ENCODE measurements at places on chromosomes 5 and 9.

GRCh38 chr9:31325778-31326177, 1058.7 kb upstream of the ACO1 start:
- DNase-seq: no peak

DNA sequence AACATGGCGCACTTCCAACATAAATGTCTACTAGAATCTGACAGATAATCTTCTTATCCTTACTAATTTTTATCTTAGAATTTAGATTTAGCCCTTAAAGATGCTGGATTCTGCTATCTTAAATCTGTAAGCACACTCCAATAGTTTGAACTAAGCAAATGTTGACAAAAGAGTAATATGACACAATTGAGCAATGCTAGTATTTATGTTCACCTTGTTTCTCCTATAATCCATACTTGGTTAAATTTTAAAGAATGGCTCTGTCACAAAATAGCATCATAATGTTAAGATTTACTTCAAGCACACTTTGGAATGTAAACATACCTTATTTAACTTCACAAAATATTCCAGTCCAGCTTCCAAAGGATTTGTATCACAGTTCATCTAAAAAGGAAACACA, 38.8 kb upstream of the ARSB start:
- DNase-seq: no peak

DNA sequence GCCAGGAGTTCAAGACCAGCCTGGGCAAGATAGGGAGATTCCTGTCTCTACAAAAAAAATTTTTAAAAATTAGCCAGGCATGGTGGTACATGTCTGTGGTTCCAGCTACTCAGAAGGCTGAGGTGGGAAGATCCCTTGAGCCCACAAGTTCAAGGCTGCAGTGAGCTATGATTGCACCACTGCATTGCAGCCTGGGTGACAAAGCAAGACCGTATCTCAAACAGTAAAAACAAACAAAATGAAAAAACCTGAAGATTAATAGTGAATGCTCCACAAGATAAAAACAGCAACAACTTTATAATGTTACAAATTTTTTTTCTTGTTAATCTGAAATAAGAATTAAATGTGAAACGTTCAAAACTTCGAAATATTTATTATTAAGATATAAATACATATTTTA, 2.7 kb upstream of the TMEM267 start:
- DNase-seq: no peak

DNA sequence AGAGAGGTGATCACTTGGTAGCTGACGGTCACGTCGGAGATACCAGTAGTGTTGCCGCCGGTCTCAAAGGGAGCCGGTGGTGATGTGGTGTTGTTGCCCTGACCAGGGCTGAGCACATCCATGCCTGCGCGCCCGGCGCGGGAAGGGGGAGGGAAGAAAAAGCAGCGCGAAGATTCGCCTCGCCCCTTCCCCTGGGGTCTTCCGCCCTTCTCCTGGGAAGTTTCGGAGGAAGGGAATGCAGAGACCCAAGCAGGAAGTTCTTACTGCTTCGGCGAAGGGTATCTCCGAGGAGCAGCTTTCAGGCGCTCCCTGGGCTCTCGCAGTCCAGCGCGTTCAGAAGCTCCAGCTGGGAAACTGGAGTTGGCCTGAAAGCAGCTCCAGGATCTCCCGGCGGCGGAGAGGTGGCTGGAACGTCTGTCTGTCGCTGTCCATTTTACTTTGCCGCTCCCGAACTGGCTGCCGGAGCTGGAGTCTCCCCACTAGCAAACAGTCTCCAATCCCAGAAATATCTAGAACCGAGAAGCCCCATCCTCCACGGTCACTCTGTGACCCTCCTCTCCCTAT, 565 bp downstream of the HTR1A start:
- peak; percentile 39 for DNase-seq

- no peak for DNase-seq
Measured at GRCh38 chr9:70614786-70615463, 200.5 kb upstream of the KLF9 start.

DNA sequence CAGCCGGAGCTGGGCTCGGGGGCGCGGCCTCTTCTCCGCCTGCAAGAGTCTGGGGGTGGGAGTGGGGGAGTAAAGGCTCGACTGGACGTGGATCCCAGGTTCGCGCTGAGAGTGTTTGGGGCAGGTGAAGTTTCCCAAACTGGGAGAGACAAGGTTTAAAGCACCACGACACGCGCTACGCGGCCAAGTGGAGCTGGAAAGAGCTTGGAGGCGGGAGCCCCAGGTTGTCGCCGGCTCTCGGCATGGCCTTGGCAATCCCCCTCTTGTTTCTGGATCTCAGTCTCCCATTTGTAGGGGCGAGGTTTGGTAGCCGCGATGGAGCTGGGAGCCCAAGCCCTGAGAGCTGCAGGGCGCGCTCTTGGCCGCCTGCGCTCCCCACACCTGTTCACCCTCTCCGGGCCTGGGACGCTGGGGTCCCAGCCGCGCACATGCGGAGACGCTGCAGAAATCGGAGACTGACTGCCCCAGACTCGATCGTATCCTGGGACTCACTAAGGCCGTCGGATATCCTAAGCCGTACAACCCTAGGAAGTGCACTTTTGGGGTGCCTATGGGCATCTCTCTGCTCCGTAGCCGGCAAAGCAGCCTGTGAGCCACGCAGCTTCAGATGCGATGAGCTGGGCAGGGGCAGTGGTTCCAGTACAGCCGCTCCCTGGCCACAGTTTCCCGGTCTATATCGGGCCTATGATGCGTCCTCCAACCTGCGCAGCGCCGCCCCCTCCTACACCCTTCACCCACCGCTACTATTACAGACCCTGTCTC, 937 bp downstream of the TMOD1 start:
- DNase-seq: no peak

DNA sequence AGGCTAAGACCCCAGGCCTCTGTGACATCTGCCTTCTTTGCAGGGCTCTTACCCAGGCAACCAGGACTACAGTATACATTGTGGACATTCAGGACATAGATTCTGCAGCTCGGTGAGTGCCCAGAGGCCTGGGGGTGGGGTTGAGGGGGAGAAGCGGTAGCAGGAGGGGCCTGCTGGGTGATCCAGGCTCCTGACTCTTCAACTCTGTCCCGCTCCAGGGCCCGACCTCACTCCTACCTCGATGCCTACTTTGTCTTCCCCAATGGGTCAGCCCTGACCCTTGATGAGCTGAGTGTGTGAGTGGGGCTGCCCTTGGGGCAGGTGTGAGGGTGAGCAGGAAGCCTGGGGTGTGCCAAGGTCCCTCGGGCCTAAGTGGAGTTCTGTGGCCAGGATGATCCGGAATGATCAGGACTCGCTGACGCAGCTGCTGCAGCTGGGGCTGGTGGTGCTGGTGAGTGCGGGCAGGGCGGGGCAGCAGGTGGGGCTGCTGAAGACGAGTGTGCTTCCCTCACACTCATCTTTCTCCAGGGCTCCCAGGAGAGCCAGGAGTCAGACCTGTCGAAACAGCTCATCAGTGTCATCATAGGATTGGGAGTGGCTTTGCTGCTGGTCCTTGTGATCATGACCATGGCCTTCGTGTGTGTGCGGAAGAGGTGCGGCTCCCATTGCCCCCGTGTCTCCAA, 19.8 kb downstream of the GPRIN1 start:
- DNase-seq: no peak
